CMK (cell line): ENCODE measurements at places on chromosomes 5 and 9.

GRCh38 chr5:77168161-77168878 is 42.2 kb upstream of the PDE8B start:
- no peak for DNase-seq

- peak; percentile 8 for DNase-seq
Measured at GRCh38 chr5:143605403-143606005, 202.0 kb upstream of the NR3C1 start.

GRCh38 chr9:114021578-114021977 is 56.5 kb downstream of the AMBP start:
- DNase-seq, result no peak

DNA sequence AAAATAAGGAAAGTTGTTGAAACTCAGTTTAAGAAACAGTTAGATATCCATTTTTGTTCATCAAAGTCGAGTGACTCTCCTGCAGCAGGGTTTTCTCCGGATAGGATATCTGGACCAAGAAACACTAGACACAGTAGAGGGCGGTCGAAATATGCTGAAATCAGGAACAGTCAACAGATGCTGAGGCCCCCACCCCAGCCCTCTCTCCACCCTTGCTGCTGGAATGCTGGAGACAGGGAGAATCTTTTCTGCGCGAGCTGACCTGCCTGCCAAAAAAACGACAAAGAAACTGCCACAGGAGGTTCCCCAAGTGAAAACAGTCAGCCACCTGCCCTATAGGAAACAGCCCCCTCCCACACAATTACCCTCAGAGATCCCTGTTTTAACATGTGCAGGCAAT is 4.3 kb upstream of the IL13 start:
- no peak for DNase-seq

- DNase-seq, result no peak
Measured at GRCh38 chr9:107755246-107755645, 265.7 kb upstream of the KLF4 start.

- no peak for DNase-seq
Measured at GRCh38 chr5:31939151-31939550, 235.0 kb downstream of the GOLPH3 start.

DNA sequence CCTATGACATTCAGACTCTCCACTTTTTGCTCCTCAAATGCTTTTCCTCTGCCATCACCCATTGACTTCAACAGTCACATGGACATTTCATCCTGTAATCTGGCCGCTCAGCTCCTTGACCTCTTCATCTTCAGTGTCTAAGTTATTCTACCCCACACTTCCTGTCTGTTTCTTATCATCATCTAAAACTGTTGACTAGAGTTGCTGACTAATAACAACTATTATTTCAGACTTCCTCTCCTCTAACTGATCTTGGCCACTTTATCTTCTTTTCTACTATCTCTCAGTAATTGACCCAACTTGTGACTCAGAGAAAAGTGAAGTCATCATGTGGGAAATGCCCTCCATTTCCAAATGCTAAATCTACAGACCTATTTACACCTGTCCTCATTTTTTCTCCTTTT is 254.7 kb upstream of the TRPC7 start:
- peak; percentile 45 for DNase-seq

GRCh38 chr5:151199581-151200185 is 24.2 kb downstream of the CCDC69 start:
- no peak for DNase-seq

DNA sequence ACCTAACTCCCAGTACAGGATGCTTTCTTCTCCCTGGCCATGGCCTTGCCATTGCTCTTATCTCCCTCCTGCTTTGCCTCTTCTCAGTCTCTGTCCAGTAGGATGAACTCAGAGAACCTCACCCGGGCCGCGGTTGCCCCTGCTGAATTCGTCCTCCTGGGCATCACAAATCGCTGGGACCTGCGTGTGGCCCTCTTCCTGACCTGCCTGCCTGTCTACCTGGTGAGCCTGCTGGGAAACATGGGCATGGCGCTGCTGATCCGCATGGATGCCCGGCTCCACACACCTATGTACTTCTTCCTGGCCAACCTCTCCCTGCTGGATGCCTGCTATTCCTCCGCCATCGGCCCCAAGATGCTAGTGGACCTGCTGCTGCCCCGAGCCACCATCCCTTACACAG is at the start of gene OR5C1:
OR5C1 (plus strand) TSS at position 103 of the 400 bp plus-strand sequence; CDS start at position 103, 0 bp downstream.
- no peak for DNase-seq

GRCh38 chr9:120705174-120705573 is 9.1 kb downstream of the MEGF9 start:
- no peak for DNase-seq

DNA sequence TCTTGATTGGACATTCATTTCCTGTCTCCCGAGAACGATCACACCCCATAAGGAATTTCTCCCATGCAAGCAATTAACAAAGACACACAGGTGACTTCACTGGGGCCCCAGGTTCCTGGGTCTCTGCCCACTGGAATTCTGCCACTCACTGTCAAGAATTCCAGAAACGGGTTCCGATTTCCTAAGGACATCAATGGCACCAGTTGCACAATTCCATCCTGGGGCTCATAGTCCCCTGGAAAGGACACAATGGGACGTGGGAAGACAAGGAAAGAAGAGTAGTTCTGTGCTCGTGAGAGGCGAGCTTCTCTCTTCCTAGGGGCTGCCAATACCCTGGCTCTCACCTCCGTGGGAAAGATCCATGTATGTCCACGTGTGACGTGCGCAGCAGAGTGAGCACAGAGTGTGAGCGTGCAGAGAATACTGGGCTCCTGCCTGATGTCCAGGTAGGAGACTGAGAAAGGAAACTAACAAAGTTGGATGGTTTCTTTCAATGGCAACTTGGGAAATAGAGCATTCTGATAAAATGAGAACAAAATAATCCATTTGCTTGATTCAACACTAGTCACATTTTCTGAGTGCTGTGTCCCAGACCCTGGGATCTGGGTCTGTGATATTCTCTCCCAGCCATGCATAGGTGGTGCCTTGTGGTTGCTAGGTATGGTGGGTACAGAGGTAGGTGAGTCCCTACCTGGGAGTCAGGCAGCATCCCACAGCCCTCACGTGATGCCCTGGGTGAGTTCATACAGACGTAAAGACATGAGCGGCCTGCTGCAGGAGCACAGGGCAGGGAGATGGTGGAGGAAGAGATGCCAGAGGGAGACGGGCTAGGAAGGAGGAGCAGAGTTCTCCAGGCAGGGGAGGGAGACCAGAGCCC is 159.8 kb downstream of the COL23A1 start:
- DNase-seq, result no peak

DNA sequence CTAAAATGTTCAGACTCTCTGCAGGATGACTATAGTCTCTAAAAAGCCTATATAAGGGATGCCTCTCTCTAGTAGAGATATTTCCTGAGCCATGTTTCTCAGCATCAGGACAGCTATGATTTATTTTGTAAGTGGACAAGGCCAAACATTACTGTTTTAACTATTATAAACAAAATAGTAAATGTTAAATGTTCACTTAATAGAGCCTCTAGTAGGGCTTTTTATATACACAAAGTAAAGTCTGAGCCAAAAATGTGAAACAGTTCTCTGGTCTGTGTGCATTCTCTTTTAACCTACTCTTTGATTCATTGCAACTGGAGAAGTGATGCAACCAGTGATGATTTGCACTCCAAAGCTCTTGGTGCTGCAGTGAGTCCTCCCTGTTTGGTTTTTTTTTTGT is 220.5 kb downstream of the GDNF start:
- DNase-seq, result no peak

GRCh38 chr5:140591747-140592372 is 27.2 kb downstream of the SLC35A4 start:
- no peak for DNase-seq

DNA sequence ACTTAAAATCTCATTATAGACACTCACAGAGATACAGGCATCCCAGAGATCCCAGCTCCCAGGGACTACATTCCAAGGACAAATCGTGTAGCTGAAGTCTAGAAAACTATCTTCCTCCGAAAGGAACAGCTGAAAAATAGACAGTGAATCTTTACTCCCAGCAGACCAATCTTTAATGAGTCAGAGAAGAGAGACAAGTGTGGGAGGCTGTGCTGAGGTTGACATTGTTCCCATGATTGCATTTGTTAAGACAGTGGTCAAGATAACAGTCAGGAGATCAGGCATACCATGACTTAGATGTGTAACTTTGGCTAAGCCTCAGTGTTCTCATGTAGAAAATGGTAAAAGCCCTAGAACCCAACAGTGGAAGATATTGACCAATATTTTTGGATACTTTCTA is 120.7 kb downstream of the PAPPA start:
- no peak for DNase-seq

DNA sequence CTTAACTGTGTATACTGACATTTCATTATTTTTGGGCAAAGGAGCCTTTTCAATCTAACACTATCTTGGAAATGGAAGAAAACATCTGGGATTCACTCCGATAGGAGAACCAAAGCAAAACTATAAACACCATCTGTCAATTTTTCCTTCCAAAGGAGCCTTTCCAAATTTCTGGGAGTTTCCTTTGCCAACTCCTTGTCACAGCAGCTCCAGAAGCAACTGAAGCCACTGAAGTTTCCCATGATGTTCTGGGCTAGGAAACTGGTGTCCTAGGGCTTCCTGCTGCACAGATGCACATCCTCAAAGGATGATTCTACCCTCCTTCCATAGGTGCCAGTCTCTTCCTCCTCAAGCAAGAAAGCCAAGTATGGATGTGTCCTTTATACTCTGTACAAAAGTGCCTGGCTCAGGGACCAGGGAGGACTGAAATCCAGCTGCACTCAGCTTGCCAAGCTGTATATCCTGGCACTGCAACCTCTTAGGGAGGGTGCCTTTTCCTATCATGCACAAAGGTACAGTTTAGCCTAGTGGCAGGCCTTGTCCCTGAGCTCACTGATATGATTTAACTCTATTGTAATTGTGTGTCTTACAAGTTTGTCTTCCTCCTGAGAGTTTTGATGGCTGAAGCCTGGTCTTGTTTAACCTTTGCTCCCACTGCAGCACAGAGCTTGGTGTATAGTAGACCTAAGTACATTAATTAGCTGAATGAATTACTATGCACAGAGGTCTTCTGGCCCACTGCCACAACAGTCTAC is 8.4 kb upstream of the UBAP1 start:
- no peak for DNase-seq

DNA sequence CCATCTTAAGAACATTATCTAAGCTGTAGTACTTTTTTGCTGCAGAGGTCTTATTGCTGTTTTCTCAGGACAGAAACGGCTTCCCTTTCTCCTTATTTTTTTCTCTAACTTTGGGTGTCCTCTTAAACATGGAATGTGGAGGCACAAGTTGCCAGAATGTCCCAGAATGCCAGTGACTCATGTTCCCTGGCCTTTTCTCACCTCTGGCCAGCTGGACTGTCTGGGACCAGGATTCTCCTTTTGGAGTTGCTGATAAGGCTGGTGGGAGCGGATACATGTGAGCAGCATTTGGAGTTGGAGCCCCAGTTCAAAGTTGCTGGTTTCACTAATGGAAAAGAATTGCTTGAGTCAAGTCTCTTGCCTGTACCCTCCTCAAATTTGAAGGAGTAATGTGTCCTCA is 112.8 kb downstream of the ARHGAP26 start:
- no peak for DNase-seq

DNA sequence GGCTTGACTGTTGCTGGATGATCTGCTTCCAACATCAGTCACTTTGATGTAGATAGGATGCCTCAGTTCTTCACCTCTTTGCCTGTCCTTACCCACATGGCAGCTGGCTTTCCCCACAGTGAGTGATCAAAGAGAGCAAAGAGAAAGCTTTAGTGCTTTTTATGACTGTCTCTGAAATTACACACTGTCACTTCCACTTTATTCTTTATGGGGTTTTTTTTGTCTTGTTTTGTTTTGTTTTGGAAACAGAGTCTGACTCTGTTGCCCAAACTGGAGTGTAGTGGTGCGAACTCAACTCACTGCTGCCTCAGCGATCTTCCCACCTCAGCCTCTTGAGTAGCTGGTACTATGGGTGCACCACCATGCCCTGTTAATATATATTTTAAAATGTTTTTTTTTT is 32.4 kb upstream of the C5orf24 start:
- no peak for DNase-seq

- no peak for DNase-seq
Measured at GRCh38 chr5:68376935-68377334, 161.4 kb downstream of the PIK3R1 start.

DNA sequence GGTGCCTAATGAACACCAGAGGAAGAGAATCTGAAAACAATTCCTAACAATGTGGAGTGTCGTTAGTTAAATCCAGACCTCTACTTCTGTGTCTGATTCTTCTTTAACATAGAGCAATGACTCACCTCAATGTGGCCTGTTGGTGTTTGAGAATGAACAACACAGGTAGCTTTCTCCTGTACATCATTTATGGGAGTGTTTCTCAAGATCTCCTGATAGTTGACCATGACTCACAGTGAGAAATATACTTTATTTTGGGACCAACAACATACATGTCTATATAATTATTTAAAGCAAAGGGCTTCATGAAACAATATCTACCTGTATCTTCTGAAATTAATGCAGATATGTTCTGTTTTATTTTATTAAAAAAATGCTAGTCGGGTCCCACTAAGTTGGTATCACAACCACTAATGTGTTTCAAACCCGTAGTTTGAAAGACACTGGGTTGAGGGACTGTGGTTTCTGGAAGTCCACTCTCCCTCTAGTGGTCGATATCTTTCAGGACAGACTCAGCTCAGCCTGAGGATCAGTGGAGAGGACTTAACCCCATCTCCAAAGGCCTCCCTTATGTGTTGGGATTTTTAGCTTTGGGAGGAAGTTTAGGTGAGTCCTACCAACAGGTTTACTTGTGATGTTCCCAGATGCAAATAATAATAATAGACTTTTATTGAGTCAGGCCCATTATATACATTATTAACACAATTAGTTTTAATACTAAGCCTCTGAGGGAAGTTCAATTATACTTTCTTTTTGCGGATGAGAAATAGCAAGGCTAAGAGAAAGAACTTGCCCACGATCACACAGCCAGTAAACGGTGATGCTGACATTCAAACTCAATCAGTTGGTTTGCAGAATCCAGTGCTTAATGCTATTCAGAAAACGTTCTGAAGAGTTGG is 70.0 kb upstream of the KLF9 start:
- peak; percentile 43 for DNase-seq

- DNase-seq, result no peak
Measured at GRCh38 chr9:14058325-14058688, 255.6 kb downstream of the NFIB start.
